ENCODE measurements at places on chromosomes 2 and 18. TPM values are rescaled to one million over a fixed set of nuclear protein-coding genes. Genes with fewer than 3 reads are reported as not detected.
A peak's percentile ranks its signal among the peaks of the same experiment; 100 is the strongest.

- no peaks in the 10 kb centered on the region for H3K36me3 ChIP-seq
- no peaks in the 10 kb centered on the region for H3K27me3 ChIP-seq
- H3K4me1 ChIP-seq: no peaks in the 10 kb centered on the region
- no peak for DNase-seq
Observed at GRCh38 chr2:214837466-214837865, 28.0 kb upstream of the BARD1 start.

- no peaks in the 10 kb centered on the region for H3K36me3 ChIP-seq
- no peak for DNase-seq
- no peaks in the 10 kb centered on the region for H3K27me3 ChIP-seq
Observed at GRCh38 chr2:132419941-132420340, 3.3 kb downstream of the GPR39 start.

GRCh38 chr2:218397820-218398436, 1.7 kb upstream of the CTDSP1 start:
- peak; percentile 84 for DNase-seq
- H3K36me3 ChIP-seq: peaks cover 14% of the 10 kb centered on the region
- peaks cover 37% of the 10 kb centered on the region for H3K4me1 ChIP-seq
- H3K4me3 ChIP-seq: peak overlapping the region; percentile 97
- no peaks in the 10 kb centered on the region for H3K27me3 ChIP-seq

- DNase-seq: no peak
- no peaks in the 10 kb centered on the region for H3K36me3 ChIP-seq
- no peak overlapping the region for H3K4me3 ChIP-seq
- no peak overlapping the region for H3K27ac ChIP-seq
- no peaks in the 10 kb centered on the region for H3K4me1 ChIP-seq
- H3K27me3 ChIP-seq: no peaks in the 10 kb centered on the region
Observed at GRCh38 chr2:23601301-23601965, 216.5 kb downstream of the KLHL29 start.

DNA sequence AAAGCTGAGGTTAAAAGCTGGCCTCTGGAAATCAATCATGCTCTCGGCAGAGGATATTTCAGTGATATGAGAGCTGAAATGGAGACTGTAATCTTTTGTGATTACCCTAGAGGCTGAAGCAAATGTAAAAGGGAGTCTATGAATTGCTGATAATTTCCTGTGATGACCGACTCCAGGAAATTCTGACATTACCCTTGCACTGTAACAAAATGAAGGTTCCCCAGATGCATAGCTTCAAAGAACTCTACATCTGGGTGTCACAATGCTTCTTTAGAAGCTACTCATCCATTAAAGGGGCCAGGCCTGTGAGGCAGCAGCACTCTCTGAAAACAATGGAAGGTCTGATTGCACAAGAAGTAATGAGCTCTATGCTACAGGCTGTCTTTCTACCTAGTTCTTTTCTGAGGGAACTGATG, 268.2 kb upstream of the SESTD1 start:
- H3K27ac ChIP-seq: no peak overlapping the region
- no peak for DNase-seq
- H3K4me3 ChIP-seq: no peak overlapping the region
- H3K4me1 ChIP-seq: no peaks in the 10 kb centered on the region
- H3K36me3 ChIP-seq: no peaks in the 10 kb centered on the region
- H3K27me3 ChIP-seq: no peaks in the 10 kb centered on the region

GRCh38 chr2:61938511-61938910, 33.0 kb downstream of the COMMD1 start:
- H3K4me1 ChIP-seq: no peaks in the 10 kb centered on the region
- H3K4me3 ChIP-seq: no peak overlapping the region
- no peak overlapping the region for H3K27ac ChIP-seq
- no peaks in the 10 kb centered on the region for H3K27me3 ChIP-seq

DNA sequence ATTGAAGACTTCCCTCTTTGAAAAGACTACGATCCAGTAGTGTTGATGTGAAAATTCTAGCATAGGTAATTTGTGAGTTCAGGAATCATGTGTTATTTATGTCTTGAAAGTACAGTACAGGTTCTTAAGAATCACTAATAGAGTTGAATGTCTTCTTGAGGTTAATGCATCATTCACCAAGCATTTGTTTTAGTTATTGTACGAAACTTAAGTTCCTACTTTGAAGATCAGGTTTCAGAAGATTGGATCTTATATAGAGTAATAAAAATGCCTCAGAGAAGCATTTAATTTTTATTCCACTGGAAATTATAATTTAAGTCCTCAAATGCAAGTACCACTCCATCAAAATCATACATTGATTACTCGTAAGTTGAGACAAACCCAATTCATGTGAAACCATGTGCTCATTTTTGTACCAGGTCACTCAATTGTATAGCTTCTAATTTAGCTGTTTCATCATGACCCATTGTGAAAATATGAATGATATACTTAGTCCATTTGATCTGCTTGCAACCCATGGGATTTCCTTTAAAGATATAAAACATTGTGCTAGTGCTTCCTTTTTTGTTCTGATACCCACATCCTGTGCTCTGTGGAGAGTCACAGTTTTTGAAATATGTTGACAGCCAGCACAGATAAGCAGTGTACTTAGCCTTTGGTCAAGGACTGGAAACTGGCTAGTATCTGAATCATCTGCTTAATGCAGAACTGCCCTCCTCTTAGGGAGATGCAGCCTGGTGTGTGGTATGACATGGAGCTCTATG, 22.5 kb upstream of the RAB27B start:
- no peak overlapping the region for H3K27ac ChIP-seq
- peaks cover 5% of the 10 kb centered on the region for H3K27me3 ChIP-seq
- H3K4me1 ChIP-seq: no peaks in the 10 kb centered on the region
- no peaks in the 10 kb centered on the region for H3K36me3 ChIP-seq

GRCh38 chr18:25503567-25504081, 151.7 kb upstream of the ZNF521 start:
- H3K27me3 ChIP-seq: no peaks in the 10 kb centered on the region
- peak; percentile 46 for DNase-seq
- no peak overlapping the region for H3K27ac ChIP-seq
- H3K36me3 ChIP-seq: no peaks in the 10 kb centered on the region
- no peaks in the 10 kb centered on the region for H3K4me1 ChIP-seq

DNA sequence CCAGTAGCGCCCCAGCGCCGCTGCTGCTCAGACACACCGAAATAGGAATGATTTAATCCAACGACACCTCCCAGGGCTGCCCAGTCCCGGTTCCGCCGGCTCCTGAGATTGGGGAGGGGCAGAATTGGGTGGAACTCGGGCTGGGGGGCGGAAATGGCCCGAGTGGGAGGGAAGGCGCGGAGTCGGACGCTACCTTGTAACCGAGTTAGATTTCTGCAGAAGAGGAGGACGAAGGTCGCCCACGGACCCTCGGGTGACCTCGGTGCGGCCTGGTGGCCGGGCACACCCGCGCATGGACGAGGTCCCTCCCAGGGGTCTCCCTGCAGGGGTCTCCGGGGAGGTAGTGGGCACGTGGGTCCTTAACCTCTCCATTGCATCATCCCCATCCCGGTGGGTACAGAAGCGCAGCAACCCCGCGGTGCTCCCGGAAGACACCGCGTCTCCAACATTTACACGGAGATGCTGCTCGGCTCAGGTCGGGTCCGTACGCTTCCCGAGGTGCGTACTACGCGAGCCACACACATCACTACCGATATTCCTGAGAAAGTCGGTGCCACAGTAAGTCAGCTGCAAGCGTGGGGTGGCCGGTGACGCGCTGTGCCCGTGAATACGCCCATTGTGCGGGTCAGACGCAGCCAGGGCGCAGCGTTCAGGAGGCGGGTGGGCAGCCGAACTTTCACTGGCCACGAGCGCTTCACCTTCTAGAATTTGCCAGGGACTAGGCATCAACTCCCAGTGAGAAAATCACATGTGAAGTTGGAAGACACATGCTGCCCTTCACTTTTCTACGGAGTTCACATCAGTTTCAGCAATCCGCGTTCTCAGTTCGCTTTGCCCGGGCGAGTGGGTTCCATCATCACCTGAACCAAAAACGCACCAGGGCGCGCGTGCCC, 3.0 kb downstream of the ZNF516 start:
- peak overlapping the region; percentile 86 for H3K4me3 ChIP-seq
- H3K27me3 ChIP-seq: no peaks in the 10 kb centered on the region
- no peaks in the 10 kb centered on the region for H3K36me3 ChIP-seq
- H3K4me1 ChIP-seq: peaks cover 38% of the 10 kb centered on the region

- peak within 1 kb of the TSS; percentile 95 for H3K27ac ChIP-seq
- peaks cover 5% of the 10 kb centered on the region for H3K36me3 ChIP-seq
- no peaks in the 10 kb centered on the region for H3K27me3 ChIP-seq
- H3K4me1 ChIP-seq: peaks cover 6% of the 10 kb centered on the region
Observed at GRCh38 chr2:128027801-128028667, at the start of gene SAP130. TSS of gene SAP130 (minus strand) at chr2:128028059. CDS start at chr2:128026292, 1,767 bp downstream.

GRCh38 chr2:181657379-181657778, 474 bp upstream of the CERKL start:
- no peaks in the 10 kb centered on the region for H3K27me3 ChIP-seq
- no peak overlapping the region for H3K27ac ChIP-seq
- no peak for DNase-seq

DNA sequence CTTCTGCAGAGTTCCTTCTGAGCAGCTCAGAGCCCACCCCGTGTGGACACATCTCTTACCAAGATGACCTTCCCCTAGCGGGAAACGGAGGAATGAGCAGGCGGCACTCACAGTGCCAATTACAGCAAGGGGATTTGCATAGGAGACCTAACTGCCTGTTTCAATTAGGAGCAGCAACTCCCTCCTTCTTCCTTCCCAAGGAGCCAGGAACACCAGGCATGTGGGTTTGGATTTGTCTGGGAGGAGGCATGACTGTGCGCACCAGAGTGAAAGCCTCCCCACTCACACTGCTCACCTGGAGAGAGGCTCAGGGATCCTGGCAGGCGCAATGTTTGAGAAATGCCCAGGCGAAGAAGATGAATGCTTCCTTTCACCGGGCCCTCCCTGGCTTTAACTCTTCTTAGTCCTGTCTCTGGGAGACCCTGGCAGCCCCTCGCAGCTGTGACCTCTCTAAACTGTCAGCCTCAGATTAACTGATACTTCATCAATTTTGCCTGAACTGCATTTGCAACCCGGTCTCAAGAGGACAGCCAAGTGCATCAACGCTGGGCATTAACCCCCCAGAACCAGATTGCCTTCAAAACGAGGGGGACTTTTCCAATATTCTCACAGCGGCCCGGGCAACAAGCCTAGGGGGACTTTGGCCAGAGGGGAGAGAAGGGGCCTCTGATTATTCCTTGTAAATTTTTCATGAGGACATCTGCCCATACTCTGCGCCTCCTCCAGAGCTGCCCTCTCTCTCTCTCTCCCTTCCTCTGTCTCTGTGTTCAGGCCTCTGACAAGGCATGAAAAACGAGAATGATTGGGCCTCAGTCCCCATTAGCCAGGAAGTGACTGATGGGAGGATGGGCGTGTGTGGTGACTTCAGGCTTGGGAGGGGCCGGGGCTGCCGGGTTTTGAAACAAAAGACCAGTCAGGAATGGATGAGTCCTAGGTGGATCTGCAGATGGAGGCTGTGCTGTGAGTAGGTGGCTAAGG, 93.8 kb downstream of the CMPK2 start:
- no peak overlapping the region for H3K27ac ChIP-seq
- H3K4me3 ChIP-seq: no peak overlapping the region
- DNase-seq: peak; percentile 57
- no peaks in the 10 kb centered on the region for H3K36me3 ChIP-seq
- H3K27me3 ChIP-seq: no peaks in the 10 kb centered on the region

DNA sequence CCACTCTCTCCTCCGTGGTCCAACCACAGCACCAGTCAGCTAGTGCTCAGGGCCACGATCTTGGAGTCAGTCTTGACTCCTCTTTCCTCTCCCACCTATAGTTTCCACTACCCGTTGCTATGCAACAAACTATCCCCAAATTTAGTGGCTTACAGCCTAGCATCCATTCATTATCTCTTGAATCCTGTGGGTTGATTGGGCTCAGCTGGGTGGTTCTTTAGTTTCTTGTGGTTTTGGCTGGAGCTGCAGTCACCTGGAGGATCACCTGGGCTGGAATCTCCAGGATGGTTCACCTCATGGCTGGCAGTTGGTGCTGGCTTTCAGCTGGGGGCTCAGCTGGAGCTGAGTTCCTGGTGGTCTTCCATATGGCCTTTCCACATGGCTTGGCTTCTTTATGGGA, 149.9 kb downstream of the ASB1 start:
- no peaks in the 10 kb centered on the region for H3K4me1 ChIP-seq
- no peak for DNase-seq
- H3K27ac ChIP-seq: no peak overlapping the region
- H3K4me3 ChIP-seq: no peak overlapping the region
- no peaks in the 10 kb centered on the region for H3K36me3 ChIP-seq

DNA sequence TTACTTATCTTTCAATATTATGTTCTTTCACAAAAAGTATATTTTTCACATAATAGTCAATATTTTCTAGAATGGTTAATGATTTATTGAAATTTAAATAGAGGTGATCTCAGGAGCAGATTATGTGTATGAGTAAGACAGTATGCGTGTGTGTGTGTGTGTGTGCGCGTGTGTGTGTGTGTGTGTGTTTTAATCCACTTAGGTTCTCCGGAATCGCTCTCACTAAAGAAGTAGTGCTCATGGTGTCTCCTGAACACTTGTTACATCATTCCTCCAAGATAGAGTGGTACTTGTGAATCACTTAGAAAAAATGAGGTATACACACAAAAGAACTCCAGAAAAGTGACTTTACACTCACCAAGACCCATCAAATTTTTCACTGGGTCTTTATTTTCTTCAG, 91.0 kb upstream of the KCNH7 start:
- H3K4me3 ChIP-seq: no peak overlapping the region
- no peaks in the 10 kb centered on the region for H3K27me3 ChIP-seq
- DNase-seq: peak; percentile 26

DNA sequence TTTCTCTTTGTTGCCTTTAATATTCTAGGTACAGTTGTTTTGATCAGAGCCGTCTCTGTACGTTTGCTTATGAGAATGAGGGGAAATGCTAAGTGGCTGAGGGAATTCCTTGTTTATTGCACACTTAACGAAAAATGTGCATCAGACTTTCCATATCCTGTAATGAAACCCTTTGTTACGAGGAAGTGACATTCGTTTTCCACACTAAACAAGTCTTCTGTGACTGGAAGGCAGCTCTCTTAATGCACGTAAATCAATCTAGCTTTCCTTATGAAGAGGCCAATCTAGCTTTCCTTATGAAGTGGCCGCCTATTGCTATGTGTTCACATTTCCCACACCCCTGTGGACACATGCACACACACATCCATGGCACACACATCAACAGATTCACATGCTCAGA, 186.2 kb downstream of the SNTG2 start:
- no peak overlapping the region for H3K27ac ChIP-seq
- no peak for DNase-seq
- no peak overlapping the region for H3K4me3 ChIP-seq
- no peaks in the 10 kb centered on the region for H3K27me3 ChIP-seq
- no peaks in the 10 kb centered on the region for H3K36me3 ChIP-seq

NT5C1B gene
- total RNA-seq: not detected

FAM161A gene
- 14.9 TPM for total RNA-seq

TBR1 gene
- total RNA-seq: 0.17 TPM

MRO gene
- total RNA-seq: 0.32 TPM

CNDP1 gene
- not detected for total RNA-seq

TLX2 gene
- not detected for total RNA-seq

MAP4K3 gene
- 29.0 TPM for total RNA-seq
